ENCODE measurements at places on chromosomes 4 and X. TPM values are rescaled to one million over a fixed set of nuclear protein-coding genes. Genes with fewer than 3 reads are reported as not detected.

Gene CFP
- total RNA-seq = 0.13 TPM

Gene TLR6
- total RNA-seq = 1.4 TPM

Gene XAGE1A
- total RNA-seq = not detected

Gene PAGE2B
- total RNA-seq = not detected

Gene ATP1B4
- total RNA-seq = not detected

Gene GAGE2A
- total RNA-seq = not detected

Gene COL25A1
- 0.06 TPM for total RNA-seq

Gene DEFB131A
- not detected for total RNA-seq

Gene KDR
- 18.2 TPM for total RNA-seq

Gene SPANXC
- total RNA-seq = not detected

Gene SERTM2
- not detected for total RNA-seq

Gene IL13RA1
- total RNA-seq = 93.0 TPM
